ENCODE measurements at places on chromosomes 7 and 10.
A peak's percentile ranks its signal among the peaks of the same experiment; 100 is the strongest.

- no peak for DNase-seq
Observed at GRCh38 chr7:70788276-70788675, 343.7 kb upstream of the GALNT17 start.

DNA sequence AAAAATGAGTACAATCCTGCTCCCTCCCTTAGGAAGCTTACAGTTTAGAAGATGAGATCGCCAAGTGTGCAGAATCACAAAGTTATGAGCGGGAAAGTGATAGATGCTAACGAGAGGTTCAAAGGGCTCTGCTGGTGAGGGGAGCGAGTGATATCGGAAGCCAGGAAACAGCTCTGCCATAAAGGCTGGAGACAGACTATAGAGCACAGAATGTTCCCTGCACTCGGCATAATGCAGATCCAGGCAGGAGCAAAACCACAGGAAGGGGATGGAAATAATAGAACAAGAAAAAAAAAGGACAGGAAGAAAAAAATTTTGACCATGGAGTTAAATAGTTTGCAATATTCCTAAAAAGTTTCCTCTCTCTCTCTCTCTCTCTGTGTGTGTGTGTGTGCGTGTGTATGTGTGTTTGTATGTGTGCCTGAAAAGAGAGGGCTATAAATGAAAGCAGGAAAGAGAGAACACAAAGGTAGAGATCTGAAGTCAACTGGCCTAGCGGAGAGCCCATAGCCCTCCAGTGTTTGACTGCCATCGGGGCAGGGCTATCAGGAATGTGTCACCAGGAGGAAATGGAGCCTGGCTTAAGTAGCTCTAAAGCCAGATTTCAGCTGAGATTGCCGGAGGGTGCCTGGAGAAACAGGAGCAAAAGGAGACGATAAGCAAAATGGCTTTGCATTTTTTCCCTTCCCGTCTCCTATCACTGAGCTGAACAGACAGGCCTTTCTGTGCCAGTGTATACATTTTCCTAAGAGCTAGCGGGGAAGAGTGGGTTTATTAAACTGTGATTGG, 175.8 kb upstream of the LYZL1 start:
- no peak for DNase-seq

DNA sequence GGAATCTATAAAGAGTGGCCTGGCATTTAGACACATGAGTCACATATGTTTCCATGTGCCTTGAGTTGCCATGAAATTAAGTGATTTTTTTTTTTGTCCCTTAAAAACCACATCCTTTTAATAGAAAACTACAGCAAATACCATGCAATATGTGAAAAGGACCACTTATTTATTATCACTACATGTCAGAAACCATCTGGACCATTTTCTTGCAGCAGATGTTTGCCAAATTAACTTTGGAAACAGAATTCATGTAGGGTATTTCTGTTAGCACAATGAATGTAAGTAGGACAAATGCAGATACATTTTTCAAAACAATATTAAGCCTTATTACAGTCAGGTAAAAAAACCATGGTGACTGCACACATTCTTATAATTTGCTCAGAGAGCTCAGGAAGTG, 230.6 kb downstream of the REEP3 start:
- no peak for DNase-seq

DNA sequence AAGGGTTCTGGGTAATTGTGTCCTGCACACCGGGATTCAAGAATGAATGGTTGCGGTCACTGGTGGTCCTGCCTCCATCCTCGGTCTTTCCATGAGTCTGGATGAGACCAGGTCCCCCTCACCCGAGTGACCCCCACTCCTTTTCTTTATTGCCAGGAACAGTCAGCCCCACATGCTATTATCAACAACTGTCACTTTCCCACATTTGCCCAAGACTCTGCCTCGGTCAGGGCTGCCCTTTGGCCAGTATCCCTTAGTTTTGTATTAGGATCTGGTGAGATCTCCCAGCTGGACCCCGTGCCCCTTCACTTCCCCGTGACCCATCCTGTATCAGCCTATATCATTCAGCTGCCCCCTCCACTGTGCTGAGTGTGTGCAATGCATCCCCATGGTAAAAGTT, 288.3 kb downstream of the ADARB2 start:
- DNase-seq: no peak

- no peak for DNase-seq
Observed at GRCh38 chr7:55731931-55732330, 130.6 kb downstream of the SEPTIN14 start.

DNA sequence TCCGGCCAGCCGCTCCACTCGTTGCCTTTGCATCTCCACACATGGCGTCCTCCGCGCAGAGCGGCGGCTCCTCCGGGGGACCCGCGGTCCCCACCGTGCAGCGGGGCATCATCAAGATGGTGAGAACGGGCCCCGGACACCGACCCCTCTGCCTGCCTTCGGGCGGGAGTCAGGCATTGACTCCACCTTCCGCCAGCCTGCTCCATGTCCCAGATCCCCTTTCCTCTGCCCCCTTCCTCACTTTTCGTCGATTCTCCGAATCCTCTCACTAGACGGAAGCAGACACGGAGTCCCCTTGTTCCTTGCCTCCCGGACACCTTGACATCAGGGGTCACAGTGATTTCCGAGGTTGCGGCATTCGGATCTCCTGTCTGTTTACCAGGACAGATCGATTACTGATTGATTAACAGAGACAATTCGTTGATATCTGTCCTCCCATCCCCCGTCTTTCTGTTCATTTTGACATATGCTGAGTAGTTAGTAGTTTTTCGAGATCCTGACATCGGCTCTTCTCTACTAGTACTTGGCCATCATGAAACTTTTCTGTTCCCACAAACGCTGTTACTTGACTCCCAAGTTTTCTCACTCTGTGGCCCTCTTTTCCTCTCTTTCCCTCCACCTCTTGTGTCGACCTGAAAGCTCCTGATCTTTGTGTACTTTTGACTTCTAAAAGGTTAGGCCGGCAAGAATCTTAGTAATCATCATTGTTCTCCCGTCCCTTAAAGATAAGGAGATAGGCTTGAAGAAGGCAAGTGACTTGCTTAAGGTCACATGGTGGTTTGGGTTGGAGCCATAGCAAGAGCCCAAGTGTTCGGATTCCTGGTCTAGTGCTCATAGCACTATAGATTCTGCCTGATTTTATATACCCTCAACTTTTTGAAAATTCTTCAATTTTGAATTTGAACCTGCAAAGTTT, 597 bp downstream of the SND1 start:
- peak; percentile 55 for DNase-seq

DNA sequence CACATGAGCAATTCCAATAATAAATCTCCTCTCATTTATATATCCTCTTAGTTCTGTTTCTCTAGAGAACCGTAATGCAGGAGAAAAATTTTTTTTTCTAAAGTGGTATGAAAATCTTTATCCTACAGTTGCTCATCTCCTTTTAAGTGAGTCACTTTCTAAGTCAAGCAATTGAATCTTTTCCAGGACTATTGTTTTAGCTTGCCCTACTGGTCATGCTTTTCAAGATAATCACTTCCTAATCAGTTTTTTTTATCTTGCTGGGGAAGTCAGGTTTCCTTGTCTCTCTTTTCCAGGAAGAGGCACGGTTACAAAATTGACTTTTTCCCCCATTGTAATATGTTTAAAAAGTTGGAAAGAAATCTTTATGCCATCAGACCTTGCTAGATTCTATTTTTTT, 44.0 kb downstream of the INPP5F start:
- peak; percentile 78 for DNase-seq

GRCh38 chr10:96250349-96250748, 21.0 kb downstream of the BLNK start:
- no peak for DNase-seq

GRCh38 chr7:14000247-14000646, 10.8 kb upstream of the ETV1 start:
- no peak for DNase-seq

- DNase-seq: no peak
Observed at GRCh38 chr7:138460176-138460648, at the start of gene TRIM24. Gene TRIM24 (plus strand): TSS chr7:138460259. CDS start chr7:138460549, 290 bp downstream.

Measured in foreskin fibroblast (primary cell).